ENCODE measurements at places on chromosomes 7 and 10.

GRCh38 chr7:44994877-44995554 lies 5.0 kb upstream of the CCM2 start:
- no peak for DNase-seq

DNA sequence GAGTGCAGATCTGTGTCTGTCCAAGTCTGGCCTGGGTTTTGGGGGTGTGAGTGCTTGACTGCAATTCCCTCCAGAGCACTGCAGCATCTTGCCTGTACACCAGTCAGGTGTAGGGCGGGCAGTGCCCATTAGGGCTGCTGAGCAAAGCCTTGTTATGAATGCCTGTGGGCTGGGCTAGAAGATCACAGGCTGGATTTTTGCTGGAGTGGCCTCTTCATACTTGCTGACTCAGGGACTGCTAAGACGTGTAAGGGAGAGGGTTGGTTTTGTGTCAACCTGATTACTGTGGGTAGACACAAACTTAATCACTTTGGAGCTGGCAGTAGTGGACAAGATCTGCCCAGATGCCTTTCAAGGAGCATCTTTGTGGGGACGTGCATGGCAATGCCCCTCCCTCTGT lies 29.6 kb downstream of the DMBT1 start:
- no peak for DNase-seq

- DNase-seq: no peak
Observed at GRCh38 chr7:41255716-41256115, 447.2 kb downstream of the INHBA start.

DNA sequence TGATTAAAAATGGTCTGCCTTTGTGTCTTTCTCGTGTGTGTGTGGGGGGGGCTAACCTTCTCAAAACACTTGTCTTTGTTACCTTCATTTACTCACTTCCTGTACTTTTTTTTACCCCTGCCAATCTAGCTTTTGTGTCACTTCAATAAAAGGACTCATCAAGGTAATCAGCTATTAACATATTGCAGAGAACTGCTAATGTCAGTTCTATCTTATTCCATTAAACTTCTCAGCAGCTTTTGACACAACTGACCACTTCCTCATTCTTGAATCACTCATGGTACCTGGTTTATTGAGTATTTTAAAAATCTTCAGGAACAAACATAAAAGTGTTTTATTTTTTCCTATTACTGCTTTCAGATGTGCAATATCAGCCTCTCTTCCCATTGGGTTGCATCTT lies 59.8 kb downstream of the SLC25A40 start:
- DNase-seq: no peak
